Ovary (tissue), 10 donors: ENCODE measurements at places on chromosomes 5 and 9. TPM values are rescaled to one million over a fixed set of nuclear protein-coding genes. Genes with fewer than 3 reads are reported as not detected.
A peak's percentile ranks its signal among the peaks of the same experiment; 100 is the strongest.

DNA sequence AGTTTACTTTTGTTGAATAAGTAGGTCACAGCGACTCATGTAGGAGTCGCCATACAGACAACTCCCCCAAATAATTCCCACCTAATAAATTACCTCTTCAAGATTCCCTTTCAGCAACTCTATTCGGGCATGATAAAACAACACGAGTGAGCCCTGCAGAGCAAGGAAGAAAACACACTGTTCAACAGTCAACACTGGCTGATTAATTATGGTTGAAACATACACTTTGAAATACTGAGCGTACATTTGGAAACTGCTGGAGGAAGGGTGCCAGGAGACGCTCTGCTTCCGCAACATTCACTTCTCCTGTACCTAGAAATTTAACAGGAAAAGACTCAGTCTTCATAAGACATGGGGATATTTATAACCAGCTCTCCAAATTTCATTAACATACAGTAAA is 117.5 kb downstream of the TTC39B start:
- H3K27ac ChIP-seq = no peak overlapping the region
- DNase-seq = no peak
- no peaks in the 10 kb centered on the region for H3K4me1 ChIP-seq
- no peaks in the 10 kb centered on the region for H3K36me3 ChIP-seq
- no peaks in the 10 kb centered on the region for H3K27me3 ChIP-seq

DNA sequence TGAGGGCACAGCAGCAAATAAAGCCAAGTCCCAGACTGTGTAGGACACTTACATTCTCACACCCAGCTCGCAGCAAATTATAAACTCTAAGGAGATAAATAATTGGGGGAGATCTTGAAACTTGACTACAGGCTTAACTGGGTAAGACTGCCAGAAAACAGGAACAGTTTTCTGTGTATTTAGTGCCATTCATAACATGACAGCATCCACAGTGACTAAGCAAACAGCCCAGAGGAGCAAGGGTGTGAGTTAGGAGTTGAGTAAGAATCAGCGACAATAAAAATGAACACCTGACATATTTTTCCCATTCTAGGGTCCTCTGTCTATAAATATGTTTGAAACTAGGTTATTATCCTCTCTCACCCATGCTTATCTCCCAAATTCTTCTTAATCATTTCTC is 370.9 kb upstream of the WWC1 start:
- no peaks in the 10 kb centered on the region for H3K36me3 ChIP-seq
- H3K27ac ChIP-seq = no peak overlapping the region
- peaks cover 4% of the 10 kb centered on the region for H3K4me1 ChIP-seq
- H3K27me3 ChIP-seq = no peaks in the 10 kb centered on the region
- no peak for DNase-seq

- no peak overlapping the region for H3K4me3 ChIP-seq
- H3K4me1 ChIP-seq = peaks cover 5% of the 10 kb centered on the region
- peaks cover 7% of the 10 kb centered on the region for H3K27me3 ChIP-seq
- no peak for DNase-seq
- H3K36me3 ChIP-seq = no peaks in the 10 kb centered on the region
These were observed 65.3 kb downstream of the LMX1B start for GRCh38 chr9:126678989-126679388.

- H3K4me1 ChIP-seq = peaks cover 10% of the 10 kb centered on the region
- no peaks in the 10 kb centered on the region for H3K27me3 ChIP-seq
- no peak overlapping the region for H3K4me3 ChIP-seq
- no peaks in the 10 kb centered on the region for H3K36me3 ChIP-seq
- H3K27ac ChIP-seq = no peak overlapping the region
These were observed 12.4 kb downstream of the CDC37L1 start for GRCh38 chr9:4691795-4692194.

- no peaks in the 10 kb centered on the region for H3K36me3 ChIP-seq
- H3K4me1 ChIP-seq = peaks cover 10% of the 10 kb centered on the region
- no peak overlapping the region for H3K27ac ChIP-seq
- H3K27me3 ChIP-seq = no peaks in the 10 kb centered on the region
These were observed 57.7 kb upstream of the MEF2C start for GRCh38 chr5:88940713-88941112.

GRCh38 chr9:136831720-136832104 is 10.6 kb upstream of the AJM1 start:
- no peaks in the 10 kb centered on the region for H3K27me3 ChIP-seq
- H3K27ac ChIP-seq = no peak overlapping the region
- H3K4me1 ChIP-seq = no peaks in the 10 kb centered on the region
- H3K4me3 ChIP-seq = no peak overlapping the region

DNA sequence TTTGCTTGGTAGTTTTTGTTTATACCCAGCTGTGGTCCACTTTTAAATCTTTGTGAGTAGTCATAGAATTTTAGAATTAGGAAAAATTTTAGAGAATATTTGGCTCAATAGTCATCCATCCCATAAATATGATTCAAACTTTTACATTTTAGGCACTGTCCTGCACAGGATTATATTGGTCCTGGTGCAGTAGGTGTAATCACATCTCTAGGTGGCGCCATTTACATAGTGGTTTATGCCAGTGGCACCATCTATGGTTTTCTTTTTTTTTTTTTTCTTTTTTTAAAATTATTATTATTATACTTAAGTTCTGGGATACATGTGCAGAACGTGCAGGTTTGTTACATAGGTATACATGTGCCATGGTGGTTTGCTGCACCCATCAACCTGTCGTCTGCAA is 260.7 kb upstream of the KCNN2 start:
- no peak overlapping the region for H3K27ac ChIP-seq
- H3K27me3 ChIP-seq = no peaks in the 10 kb centered on the region

DNA sequence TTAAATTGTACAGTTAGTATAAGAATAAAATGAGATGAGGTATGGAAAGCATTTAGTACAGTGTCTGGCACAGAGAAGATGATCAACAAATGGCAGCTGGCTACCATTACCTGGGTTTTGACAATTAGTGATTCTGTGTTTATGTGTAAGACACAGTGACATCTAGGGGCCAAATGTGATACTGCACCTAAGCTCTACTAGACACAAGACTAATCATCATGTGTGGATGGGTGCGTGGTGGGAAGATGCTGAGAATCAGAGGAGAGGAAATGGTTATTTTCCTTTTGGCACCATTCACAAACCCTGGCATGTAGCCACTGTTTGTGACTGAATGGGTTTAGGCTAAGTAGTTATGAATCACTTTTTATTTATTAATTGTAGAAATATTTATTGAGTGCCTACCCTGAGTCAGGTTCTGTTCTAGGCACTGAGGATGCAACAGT is 109.8 kb upstream of the TBC1D2 start:
- H3K4me1 ChIP-seq = no peaks in the 10 kb centered on the region
- no peaks in the 10 kb centered on the region for H3K27me3 ChIP-seq
- no peaks in the 10 kb centered on the region for H3K36me3 ChIP-seq
- H3K27ac ChIP-seq = no peak overlapping the region
- DNase-seq = no peak

DNA sequence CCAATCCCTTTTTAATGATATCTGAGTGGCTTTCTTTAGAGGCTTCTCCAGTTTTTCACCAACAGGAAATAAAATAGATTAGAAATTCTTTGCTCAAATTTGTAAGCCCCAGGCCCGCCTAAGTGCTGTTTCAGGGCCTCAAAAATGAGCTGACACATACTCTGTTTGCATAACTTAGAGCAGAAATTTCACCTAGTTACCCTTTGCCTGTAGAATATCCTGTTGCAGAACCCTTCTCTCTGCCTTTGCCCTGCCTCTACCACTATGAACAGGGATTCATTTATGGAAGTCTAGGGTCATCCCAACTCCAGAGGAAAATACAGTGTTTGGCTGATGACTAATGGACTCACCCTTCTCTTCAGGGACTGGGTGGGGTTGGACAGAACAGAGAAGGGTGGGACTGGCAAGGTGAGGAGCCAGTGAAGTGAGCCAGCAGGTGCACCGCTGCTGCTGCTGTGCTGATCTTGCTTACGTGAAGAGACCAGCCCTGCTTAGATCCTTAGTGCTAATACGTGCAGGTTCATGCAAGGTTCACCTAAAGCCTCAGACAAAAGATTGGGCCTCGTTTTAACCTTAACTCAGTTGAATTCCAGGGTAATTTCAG is 22.8 kb downstream of the OSTF1 start:
- no peak overlapping the region for H3K4me3 ChIP-seq
- H3K4me1 ChIP-seq = peaks cover 10% of the 10 kb centered on the region
- no peak for DNase-seq
- no peak overlapping the region for H3K27ac ChIP-seq

GRCh38 chr5:151085517-151086041 is 4.7 kb upstream of the TNIP1 start:
- DNase-seq = peak; percentile 50
- no peak overlapping the region for H3K4me3 ChIP-seq
- H3K36me3 ChIP-seq = no peaks in the 10 kb centered on the region
- no peaks in the 10 kb centered on the region for H3K27me3 ChIP-seq
- H3K27ac ChIP-seq = peak overlapping the region; percentile 15
- peaks cover 4% of the 10 kb centered on the region for H3K4me1 ChIP-seq

DNA sequence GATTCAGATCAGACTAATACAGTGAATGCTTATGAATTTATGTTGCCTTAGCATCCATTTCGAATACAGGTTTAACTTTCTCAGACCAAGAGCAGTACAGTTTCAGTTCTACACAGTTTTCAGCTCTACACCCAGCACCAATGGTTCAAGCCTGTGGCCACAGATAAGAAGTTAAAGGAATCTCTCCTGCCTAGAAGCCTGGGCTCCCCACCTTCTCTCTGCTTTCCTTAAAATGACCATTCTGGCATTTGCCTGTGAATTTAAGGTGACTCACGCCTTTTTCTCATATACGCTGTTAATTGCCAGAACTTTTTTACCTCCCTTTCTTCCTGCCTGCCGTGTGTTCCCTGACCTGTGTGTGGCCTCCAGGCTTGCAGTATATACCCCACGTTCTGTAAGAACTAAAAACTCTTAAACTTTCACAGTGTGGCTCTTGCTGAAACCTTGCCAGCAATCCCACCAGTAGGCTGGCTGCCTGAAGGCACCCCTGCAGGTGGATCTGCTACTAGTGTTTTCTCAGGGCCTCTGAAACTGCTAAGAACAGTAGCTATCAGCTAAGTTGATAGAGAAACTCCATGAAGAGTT is 692.8 kb upstream of the CDH18 start:
- no peak for DNase-seq
- H3K27me3 ChIP-seq = no peaks in the 10 kb centered on the region
- H3K4me3 ChIP-seq = no peak overlapping the region

DNA sequence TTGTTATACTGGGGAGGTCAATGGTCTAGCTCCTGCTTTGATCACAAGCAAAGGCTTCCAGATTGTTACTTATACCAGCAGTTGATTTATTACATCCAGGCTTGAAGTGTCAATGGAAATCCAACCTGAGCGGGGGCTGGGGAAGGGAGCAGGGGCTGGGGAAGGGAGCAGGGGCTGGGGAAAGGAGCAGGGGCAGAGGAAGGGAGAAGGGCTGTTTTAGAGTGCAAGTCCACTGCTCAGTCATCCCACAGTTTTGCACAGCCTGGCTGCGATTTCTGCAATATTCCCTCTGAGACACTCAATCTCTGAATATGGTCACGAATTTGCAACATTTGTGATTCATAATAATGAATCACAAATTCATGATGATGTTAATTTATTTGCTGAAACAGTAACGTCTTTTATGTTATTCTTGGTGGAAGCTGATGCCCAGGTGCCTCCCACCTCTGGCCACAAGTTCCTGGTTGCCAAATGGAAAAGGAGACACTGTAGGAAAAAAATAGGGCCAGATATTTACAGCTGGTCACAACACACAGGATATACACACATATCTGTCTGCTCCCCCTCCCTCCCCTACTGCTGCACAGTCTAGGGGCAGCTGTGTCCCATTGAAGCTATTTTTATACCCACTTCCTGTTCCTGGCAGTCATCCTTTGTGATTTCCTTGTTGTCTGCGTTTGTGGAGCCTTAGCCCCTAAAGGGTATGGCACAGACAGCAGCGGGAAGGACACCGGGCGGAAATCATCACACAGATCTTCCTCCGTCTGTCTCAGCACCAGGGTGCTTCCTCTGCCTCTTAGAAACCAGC is 325.1 kb downstream of the GADD45G start:
- no peaks in the 10 kb centered on the region for H3K27me3 ChIP-seq
- no peak for DNase-seq
- no peak overlapping the region for H3K4me3 ChIP-seq
- H3K4me1 ChIP-seq = peaks cover 3% of the 10 kb centered on the region

GRCh38 chr9:28135549-28135948 is 562.3 kb upstream of the C9orf72 start:
- no peak overlapping the region for H3K27ac ChIP-seq
- DNase-seq = no peak
- no peaks in the 10 kb centered on the region for H3K27me3 ChIP-seq
- H3K4me3 ChIP-seq = no peak overlapping the region
- no peaks in the 10 kb centered on the region for H3K36me3 ChIP-seq

GRCh38 chr5:98777295-98777694 is 3.8 kb downstream of the RGMB start:
- H3K27me3 ChIP-seq = no peaks in the 10 kb centered on the region
- no peak for DNase-seq
- H3K4me3 ChIP-seq = no peak overlapping the region
- H3K27ac ChIP-seq = no peak overlapping the region
- no peaks in the 10 kb centered on the region for H3K36me3 ChIP-seq

GRCh38 chr5:172959824-172960799 is 888 bp downstream of the RPL26L1 start:
- H3K4me3 ChIP-seq = peak overlapping the region; percentile 88
- no peak for DNase-seq
- H3K4me1 ChIP-seq = peaks cover 10% of the 10 kb centered on the region

GRCh38 chr9:111743275-111743674 is 51.5 kb downstream of the SHOC1 start:
- no peaks in the 10 kb centered on the region for H3K27me3 ChIP-seq
- no peaks in the 10 kb centered on the region for H3K36me3 ChIP-seq
- no peak overlapping the region for H3K27ac ChIP-seq

- H3K4me1 ChIP-seq = no peaks in the 10 kb centered on the region
- H3K27ac ChIP-seq = no peak overlapping the region
- H3K36me3 ChIP-seq = no peaks in the 10 kb centered on the region
- no peak overlapping the region for H3K4me3 ChIP-seq
These were observed 6.2 kb upstream of the CYFIP2 start for GRCh38 chr5:157259699-157260098.

The ZMAT2 gene
- 46.1 TPM for total RNA-seq

The PCDHA13 gene
- 0.32 TPM for total RNA-seq

The AQP7 gene
- total RNA-seq = 2.2 TPM

The ROPN1L gene
- not detected for total RNA-seq

The ASPN gene
- 9.8 TPM for total RNA-seq

The FOXD4L3 gene
- not detected for total RNA-seq

The MARVELD2 gene
- total RNA-seq = 0.83 TPM

The CEP120 gene
- total RNA-seq = 33.0 TPM

The PTGER4 gene
- total RNA-seq = 2.5 TPM

The PLPP7 gene
- 12.0 TPM for total RNA-seq
